ENCODE measurements at places on chromosomes 3 and 15.
A peak's percentile ranks its signal among the peaks of the same experiment; 100 is the strongest.

GRCh38 chr3:187567661-187568121 lies 102.5 kb downstream of the SST start:
- DNase-seq = no peak

DNA sequence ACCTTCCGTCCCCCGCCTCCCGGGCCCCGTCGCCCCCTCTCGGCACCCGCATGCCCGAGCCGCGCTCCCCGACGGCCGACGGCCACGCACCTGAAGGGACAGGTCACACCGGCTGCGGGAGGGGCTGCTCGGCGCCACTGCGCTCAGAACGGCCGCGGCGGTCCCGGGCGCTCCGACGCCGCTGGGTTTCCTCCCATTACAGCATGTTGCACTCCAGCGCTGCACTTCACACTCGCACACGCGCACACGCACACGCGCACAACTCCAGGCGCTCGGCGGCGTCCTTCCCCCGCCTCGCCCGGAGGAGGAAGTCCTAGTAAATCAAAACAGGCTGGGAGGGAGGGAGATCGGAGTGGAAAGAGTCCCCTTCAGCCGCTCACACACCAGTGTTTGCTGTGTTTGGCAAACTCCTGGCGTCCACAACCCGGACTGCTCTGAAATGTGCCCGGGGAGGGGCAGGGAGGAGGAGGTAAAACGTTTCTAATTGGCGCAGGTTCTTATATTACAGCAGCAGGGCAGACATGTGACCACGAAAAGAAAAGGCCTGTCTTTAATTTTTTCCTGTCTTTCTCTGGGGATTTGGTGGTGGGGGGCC lies 76.7 kb upstream of the VGLL4 start:
- DNase-seq = peak; percentile 92

GRCh38 chr3:72187131-72187530 lies 402.2 kb upstream of the PROK2 start:
- no peak for DNase-seq

- DNase-seq = no peak
Observed at GRCh38 chr15:68407141-68407885, 24.6 kb downstream of the ITGA11 start.

DNA sequence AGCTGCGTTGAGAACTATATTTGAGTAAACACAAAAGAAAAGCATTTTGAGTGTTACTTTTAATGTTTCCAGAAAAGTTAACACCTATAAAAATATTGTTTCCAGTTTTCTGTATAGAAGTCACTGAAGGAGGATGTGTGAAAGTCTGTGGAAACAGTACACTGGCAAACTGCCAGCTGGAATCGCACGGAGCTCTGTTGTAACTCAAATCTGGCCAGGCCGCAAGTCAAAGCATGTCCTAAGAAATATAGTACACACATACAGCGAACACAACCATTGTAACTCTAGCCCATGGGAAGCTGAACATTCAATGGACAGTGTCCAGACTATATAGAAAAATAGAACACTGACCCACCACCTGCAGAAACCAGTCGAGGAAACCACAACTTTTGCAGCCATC lies 657.2 kb downstream of the FHIT start:
- DNase-seq = peak; percentile 51

- no peak for DNase-seq
Observed at GRCh38 chr15:45372041-45372995, 6.0 kb downstream of the GATM start.

DNA sequence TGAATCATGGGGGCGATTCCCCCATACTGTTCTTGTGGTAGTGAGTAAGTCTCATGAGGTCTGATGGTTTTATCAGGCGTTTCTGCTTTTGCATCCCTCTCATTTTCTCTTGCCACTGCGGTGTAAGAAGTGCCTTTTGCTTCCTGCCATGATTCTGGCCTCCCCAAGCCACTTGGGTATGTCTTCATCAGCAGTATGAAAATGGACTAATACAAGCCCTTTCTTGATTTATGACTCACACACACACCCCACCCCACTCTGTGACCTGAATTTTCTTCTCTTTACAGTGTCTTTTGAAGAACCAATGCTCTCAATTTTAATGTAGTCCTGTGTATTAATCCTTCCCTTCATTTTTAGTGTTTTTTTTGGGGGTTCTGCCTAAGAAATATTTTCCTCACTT lies 244.8 kb downstream of the PLCL2 start:
- DNase-seq = no peak

- DNase-seq = no peak
Observed at GRCh38 chr3:181713676-181714612, 2.2 kb downstream of the SOX2 start.
